ENCODE measurements at places on chromosomes 7 and 10. TPM values are rescaled to one million over a fixed set of nuclear protein-coding genes. Genes with fewer than 3 reads are reported as not detected.
A peak's percentile ranks its signal among the peaks of the same experiment; 100 is the strongest.

DNA sequence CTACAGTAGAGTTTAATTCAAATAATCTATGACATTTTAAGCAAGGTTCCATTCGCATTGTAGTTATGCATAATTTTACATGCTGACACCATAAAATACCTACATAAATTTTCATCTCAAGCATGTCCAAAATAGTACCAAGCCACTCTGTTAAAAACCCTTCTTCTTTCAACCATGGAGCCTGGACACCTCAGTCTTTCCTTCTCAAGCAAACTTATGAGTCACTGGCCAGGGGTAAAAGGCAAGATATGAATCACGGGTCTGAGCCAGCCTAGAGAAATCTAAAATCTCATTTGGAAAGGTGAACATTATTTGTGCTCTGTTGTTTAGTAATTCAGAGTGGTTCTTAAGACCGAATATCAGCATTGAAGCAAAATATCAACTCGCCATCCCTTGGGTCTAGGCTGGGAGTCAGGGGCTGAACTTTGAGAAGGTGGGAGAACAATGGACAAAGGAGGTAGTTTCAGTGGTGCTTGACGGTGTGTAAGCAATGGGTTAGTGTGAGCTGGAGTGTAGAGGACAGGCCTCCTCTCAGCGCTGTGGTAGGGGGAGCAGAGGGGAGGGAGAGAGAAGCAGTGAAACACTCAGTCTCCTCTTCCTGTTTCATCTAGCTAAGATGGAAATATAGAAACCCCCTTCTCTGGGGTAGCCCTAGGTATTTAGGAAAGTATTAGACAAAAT is 19.1 kb upstream of the GPAM start:
- H3K4me1 ChIP-seq = no peaks in the 10 kb centered on the region
- no peak overlapping the region for H3K27ac ChIP-seq
- no peaks in the 10 kb centered on the region for H3K27me3 ChIP-seq
- no peak overlapping the region for H3K4me3 ChIP-seq

TMEM176B gene
- total RNA-seq = 0.35 TPM

- no peak overlapping the region for H3K4me3 ChIP-seq
- no peaks in the 10 kb centered on the region for H3K36me3 ChIP-seq
- peaks cover 25% of the 10 kb centered on the region for H3K27me3 ChIP-seq
- H3K27ac ChIP-seq = no peak overlapping the region
- DNase-seq = no peak
- no peaks in the 10 kb centered on the region for H3K4me1 ChIP-seq
Observed at GRCh38 chr10:18456984-18457383, 194.4 kb downstream of the NSUN6 start.

- DNase-seq = no peak
- no peaks in the 10 kb centered on the region for H3K36me3 ChIP-seq
- no peaks in the 10 kb centered on the region for H3K4me1 ChIP-seq
- H3K27me3 ChIP-seq = no peaks in the 10 kb centered on the region
Observed at GRCh38 chr10:132905661-132906060, 36.7 kb downstream of the CFAP46 start.

- H3K4me1 ChIP-seq = no peaks in the 10 kb centered on the region
- H3K4me3 ChIP-seq = no peak overlapping the region
- no peaks in the 10 kb centered on the region for H3K27me3 ChIP-seq
- no peak for DNase-seq
Observed at GRCh38 chr10:116766241-116766827, 24.0 kb upstream of the HSPA12A start.

- H3K27me3 ChIP-seq = peaks cover 7% of the 10 kb centered on the region
- no peak overlapping the region for H3K27ac ChIP-seq
- no peak overlapping the region for H3K4me3 ChIP-seq
- H3K36me3 ChIP-seq = no peaks in the 10 kb centered on the region
- H3K4me1 ChIP-seq = no peaks in the 10 kb centered on the region
Observed at GRCh38 chr7:26664735-26665416, 199.5 kb downstream of the SKAP2 start.

DNA sequence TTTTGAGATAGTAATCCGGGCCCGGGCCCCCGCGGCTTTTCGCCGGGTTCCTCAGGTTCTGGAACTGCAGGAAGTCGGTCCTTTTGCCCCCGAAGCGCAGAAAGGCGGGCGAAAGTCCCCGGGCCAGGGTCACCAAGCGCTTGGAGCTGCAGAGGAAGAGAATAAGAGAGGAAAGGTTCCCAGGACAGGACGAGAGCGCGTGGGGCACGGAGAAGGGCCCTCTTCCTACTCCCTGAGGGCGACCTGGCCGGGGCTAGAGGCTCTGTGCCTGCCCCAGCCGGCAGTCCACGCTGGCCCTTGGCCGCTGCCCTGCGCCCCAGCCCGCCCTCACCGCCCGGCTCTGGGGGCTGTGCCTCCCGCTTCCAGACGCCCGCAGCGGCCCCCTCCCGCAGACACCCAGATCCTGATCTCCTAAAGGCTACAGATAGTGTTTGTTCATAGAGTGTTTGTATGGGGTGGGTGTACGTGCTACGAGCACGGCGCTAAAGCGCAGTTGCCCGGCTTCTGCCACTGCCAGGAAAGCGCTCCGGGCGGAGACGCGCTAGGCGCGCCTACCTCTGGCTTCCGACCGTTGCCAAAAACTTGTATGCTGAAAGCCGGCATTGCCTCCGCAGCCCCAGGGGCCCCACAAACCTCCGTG is 3.2 kb downstream of the HPSE2 start:
- H3K27ac ChIP-seq = no peak overlapping the region
- peak; percentile 84 for DNase-seq
- no peaks in the 10 kb centered on the region for H3K36me3 ChIP-seq
- peaks cover 97% of the 10 kb centered on the region for H3K27me3 ChIP-seq
- peaks cover 5% of the 10 kb centered on the region for H3K4me1 ChIP-seq

SPAM1 gene
- 0.67 TPM for total RNA-seq

DNA sequence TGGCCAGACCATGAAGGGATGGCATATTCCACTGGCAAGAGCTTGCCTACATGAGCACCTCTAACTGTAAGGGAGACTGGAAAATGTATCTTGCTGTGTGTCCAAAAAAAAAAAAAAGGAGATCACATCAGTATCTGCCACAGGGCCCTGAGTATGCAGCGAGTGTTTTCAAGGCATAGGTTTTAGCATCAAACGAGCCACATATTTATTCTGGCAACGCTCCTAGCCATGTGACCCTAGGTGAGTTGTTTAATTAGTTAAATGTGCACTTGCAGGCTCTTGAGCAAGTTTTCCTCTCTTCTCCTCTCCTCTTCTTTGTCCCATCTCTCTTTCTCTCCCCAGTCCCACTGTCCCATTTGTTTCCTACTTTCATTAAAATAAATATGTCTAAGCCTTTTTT is 428.7 kb upstream of the AKR1E2 start:
- no peaks in the 10 kb centered on the region for H3K36me3 ChIP-seq
- no peak overlapping the region for H3K27ac ChIP-seq
- H3K4me3 ChIP-seq = no peak overlapping the region
- no peaks in the 10 kb centered on the region for H3K4me1 ChIP-seq
- no peaks in the 10 kb centered on the region for H3K27me3 ChIP-seq

DRGX gene
- total RNA-seq = not detected

DNA sequence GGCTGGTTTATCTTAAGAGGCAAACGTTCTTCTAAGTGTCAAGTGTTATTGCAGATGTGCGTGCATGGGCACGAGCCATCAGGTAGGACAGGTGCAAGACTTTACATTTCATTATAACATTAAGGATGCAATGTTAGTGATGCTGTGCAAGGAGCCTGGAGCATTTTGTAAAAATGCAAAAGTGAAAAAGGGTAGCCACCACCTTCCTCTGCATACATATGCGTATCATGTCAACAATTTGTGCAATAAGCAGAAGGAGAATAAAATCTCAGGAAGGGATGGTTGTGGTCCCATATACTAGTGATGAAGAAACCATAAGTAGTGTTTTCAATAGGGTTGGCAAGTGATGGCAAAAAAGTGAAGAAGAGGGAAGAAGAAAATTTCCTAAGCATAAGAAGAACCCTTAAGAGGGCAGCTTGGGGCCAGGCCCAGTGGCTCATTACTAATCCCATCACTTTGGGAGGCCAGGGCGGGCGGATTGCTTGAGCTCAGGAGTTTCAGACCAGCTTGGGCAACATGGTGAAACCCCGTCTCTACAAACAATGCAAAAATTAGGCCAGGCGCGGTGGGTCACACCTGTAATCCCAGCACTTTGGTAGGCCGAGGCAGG is 7.5 kb downstream of the PIK3AP1 start:
- H3K36me3 ChIP-seq = no peaks in the 10 kb centered on the region
- no peak for DNase-seq
- H3K4me3 ChIP-seq = no peak overlapping the region
- H3K4me1 ChIP-seq = no peaks in the 10 kb centered on the region
- H3K27ac ChIP-seq = no peak overlapping the region

- no peak for DNase-seq
- peaks cover 5% of the 10 kb centered on the region for H3K36me3 ChIP-seq
- H3K27ac ChIP-seq = no peak overlapping the region
- H3K4me3 ChIP-seq = no peak overlapping the region
Observed at GRCh38 chr7:70349819-70350218, 751.5 kb downstream of the AUTS2 start.

CNPY1 gene
- not detected for total RNA-seq

DNA sequence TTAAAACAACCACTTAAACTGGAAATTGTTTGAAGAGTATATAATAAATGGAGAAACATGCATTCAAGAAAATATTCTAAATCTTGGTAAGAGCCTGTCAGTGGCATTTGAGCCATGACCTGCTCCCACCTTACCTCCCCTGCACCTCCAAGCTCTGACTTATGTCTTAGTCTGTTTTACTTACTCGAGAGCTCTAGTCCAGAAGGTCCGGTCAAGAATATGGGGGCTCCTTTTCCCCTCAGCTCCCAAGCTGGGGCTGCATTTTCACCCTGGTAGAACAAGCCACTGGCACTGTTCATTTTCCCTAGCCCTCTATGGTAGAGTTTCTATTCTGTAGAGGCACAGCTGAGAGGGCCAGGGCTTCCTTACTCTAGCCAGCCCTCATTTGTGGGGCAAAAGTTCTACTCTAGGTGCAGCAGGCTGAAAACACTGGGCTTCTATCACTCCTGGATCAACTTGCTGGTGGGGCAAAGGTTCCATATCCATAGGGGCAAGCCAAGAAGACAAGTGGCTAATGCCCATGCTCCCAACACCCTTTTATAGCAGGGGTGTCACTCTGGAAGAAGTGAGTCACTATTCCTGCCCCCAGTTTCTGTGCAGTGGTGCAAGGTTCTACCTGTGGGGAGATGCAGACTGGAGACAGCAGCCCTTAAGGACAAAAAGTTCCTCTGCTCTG is 40.6 kb downstream of the ZNF438 start:
- H3K36me3 ChIP-seq = no peaks in the 10 kb centered on the region
- no peak overlapping the region for H3K4me3 ChIP-seq
- no peaks in the 10 kb centered on the region for H3K27me3 ChIP-seq
- H3K4me1 ChIP-seq = no peaks in the 10 kb centered on the region
- no peak overlapping the region for H3K27ac ChIP-seq
- no peak for DNase-seq

GRCh38 chr7:132485600-132486273 is 90.5 kb downstream of the PLXNA4 start:
- no peak overlapping the region for H3K27ac ChIP-seq
- no peak for DNase-seq
- H3K27me3 ChIP-seq = no peaks in the 10 kb centered on the region
- no peak overlapping the region for H3K4me3 ChIP-seq
- H3K4me1 ChIP-seq = no peaks in the 10 kb centered on the region

- no peaks in the 10 kb centered on the region for H3K27me3 ChIP-seq
- H3K36me3 ChIP-seq = no peaks in the 10 kb centered on the region
- no peak overlapping the region for H3K4me3 ChIP-seq
- DNase-seq = peak; percentile 20
- H3K4me1 ChIP-seq = no peaks in the 10 kb centered on the region
- H3K27ac ChIP-seq = no peak overlapping the region
Observed at GRCh38 chr10:131698986-131699385, 201.8 kb upstream of the PPP2R2D start.

- H3K27ac ChIP-seq = no peak overlapping the region
- H3K36me3 ChIP-seq = peaks cover 5% of the 10 kb centered on the region
- H3K4me1 ChIP-seq = no peaks in the 10 kb centered on the region
- DNase-seq = peak; percentile 99
- peak overlapping the region; percentile 91 for H3K4me3 ChIP-seq
Observed at GRCh38 chr7:149284850-149285585, 23.0 kb downstream of the ZNF783 start.

OR2A7 gene
- total RNA-seq = 4.3 TPM

- H3K27ac ChIP-seq = no peak overlapping the region
- H3K4me3 ChIP-seq = no peak overlapping the region
- H3K4me1 ChIP-seq = peaks cover 6% of the 10 kb centered on the region
- peaks cover 8% of the 10 kb centered on the region for H3K36me3 ChIP-seq
- no peak for DNase-seq
Observed at GRCh38 chr7:22607180-22607579, 107.2 kb upstream of the STEAP1B start.

CALML5 gene
- total RNA-seq = not detected

- DNase-seq = no peak
- no peaks in the 10 kb centered on the region for H3K4me1 ChIP-seq
- H3K4me3 ChIP-seq = no peak overlapping the region
- H3K36me3 ChIP-seq = peaks cover 98% of the 10 kb centered on the region
- no peaks in the 10 kb centered on the region for H3K27me3 ChIP-seq
- H3K27ac ChIP-seq = no peak overlapping the region
Observed at GRCh38 chr7:139595806-139596205, 72.3 kb downstream of the CLEC2L start.

GRCh38 chr7:158396982-158397862 is 190.4 kb downstream of the PTPRN2 start:
- no peak for DNase-seq
- H3K4me1 ChIP-seq = no peaks in the 10 kb centered on the region
- no peaks in the 10 kb centered on the region for H3K36me3 ChIP-seq
- no peaks in the 10 kb centered on the region for H3K27me3 ChIP-seq
- no peak overlapping the region for H3K27ac ChIP-seq

PLXNA4 gene
- 33.3 TPM for total RNA-seq

All from endodermal cell (in vitro differentiated cells).